CD4-positive, alpha-beta T cell treated with Interleukin-15 for 4 hours (primary cell): ENCODE measurements at places on chromosomes 6 and 20.

GRCh38 chr20:1083431-1084080, 34.8 kb upstream of the PSMF1 start:
- no peak for DNase-seq

- DNase-seq = no peak
Observed at GRCh38 chr6:46380152-46380807, 111.0 kb downstream of the RCAN2 start.

DNA sequence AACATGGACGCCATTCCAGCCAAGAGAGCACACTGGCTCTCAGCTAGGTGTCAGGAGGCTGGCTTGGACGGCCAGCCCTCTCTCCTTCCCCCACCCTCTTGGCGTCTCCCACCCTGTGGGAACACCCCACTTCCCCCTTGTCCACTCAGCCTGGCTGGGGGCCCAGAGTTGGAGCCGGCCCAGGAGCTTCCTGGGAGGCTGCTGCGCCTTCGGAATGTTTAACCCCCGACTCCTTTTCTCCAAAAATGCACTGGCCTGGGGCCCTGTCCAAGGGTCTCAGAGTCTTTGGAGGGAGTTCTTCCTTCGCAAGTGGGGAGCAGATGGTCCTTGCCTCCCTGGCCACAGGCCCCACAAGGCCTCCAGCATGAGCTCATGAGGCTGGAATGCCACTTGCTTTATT, 4.1 kb downstream of the ADAM33 start:
- DNase-seq = no peak

DNA sequence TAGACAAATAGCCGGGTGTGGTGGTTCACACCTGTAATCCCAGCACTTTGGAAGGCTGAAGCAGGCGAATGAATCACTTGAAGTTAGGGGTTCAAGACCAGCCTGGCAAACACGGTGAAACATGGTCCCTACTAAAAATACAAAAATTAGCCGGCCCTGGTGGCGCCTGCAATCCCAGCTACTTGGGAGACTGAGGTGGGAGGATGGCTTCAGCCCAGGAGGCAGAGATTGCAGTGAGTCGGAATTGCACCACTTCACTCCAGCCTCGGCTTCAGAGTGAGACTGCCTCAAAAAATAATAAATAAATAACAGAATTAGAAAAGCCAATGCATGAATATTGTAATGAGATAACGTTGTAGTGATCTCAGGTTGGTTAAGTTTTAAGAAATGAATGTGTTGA, 61.3 kb downstream of the RFX6 start:
- no peak for DNase-seq

DNA sequence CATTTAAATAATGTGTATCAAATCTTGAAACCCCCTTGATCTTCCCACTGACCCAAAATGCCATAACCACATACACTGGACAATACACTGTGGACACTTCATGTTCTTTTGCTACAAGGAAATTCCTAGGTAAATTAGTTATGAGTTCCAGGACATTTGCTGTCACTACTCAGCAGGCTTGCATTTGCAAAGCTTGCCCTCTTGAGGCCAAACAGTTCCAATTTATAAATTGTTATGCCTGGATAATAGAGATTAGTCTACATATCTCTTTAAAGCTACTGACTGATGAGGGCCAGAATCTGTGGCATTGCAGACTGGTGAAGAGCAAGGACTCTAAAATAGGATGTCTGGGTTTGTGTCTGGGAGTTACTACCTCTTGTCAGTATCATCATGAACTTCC, 17.4 kb upstream of the RAB32 start:
- DNase-seq = no peak

DNA sequence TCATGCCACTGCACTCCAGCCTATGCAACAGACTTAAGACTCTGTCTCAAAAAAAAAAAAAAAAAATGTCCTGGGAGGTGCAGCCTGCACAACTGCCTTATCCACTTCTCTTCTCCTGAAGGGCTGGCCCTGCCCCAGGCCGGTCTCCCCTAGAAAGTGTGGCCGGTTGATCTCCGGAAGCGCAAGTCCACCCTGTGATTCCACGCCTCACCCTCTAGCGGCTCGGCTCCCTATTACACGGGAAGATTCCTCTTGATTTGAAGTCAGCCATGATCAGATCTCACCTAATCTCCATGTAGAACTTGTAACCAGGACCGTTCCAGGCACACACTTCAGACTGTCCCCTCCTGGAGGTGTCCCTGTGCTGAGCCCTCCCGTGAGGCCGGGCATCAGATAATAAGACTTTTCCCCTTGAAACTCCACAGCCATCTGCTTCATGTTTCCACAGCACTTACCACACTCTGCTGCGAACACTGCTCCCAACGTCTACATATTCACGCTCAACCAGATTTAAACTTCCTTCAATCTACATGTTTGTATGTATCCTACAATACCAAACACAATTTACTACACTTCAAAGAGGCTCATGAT, 49.3 kb upstream of the RPS6KA2 start:
- DNase-seq = no peak

DNA sequence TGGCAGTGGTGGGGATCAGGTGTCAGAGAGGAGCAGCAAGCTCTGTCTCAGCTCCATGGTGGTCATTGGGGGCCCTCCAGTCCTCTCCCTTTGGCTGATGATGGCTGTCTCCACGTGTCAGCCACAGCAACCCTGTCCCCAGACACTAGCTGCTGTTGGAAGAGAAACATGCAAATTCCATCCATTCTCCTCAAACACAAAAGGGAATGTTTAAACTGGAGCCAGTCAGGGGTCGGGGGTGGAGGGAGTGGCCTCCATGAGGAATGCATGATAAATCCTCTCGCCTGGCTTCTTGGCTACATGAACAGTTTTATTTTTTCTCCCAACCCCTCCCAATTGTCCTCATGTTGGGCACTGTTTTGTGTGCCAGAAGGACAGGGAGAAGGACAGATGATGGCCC, 86.4 kb downstream of the EDN3 start:
- no peak for DNase-seq

- no peak for DNase-seq
Observed at GRCh38 chr6:162198925-162199324, 528.6 kb downstream of the PRKN start.

- no peak for DNase-seq
Observed at GRCh38 chr6:107192830-107193229, 77.5 kb upstream of the BEND3 start.

DNA sequence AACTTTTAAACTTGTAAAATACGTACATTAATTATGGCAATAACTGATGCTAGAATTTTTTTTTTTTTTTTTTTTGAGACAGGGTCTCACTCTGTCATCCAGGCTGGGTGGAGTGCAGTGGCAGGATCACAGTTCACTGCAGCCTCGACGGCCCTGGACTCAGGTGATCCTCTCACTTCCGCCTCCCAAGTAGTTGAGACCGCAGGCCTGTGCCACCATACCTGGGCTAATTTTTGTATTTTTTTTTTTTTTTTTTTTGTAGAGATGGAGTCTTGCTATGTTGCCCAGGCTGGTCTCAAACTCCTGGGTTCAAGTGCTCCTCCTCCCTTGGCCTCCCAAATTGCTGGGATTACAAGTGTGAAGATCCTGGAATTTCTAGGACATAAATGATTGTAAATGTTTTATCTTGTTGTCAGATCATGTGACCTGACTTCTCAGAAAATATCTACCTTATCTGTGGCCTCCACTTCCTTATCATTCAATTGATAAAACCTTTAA, 2.2 kb upstream of the CD2AP start:
- DNase-seq = no peak
